ENCODE measurements at places on chromosomes 3 and 15. TPM values are rescaled to one million over a fixed set of nuclear protein-coding genes. Genes with fewer than 3 reads are reported as not detected.

Gene PLA2G4B
- total RNA-seq, result 5.1 TPM

DNA sequence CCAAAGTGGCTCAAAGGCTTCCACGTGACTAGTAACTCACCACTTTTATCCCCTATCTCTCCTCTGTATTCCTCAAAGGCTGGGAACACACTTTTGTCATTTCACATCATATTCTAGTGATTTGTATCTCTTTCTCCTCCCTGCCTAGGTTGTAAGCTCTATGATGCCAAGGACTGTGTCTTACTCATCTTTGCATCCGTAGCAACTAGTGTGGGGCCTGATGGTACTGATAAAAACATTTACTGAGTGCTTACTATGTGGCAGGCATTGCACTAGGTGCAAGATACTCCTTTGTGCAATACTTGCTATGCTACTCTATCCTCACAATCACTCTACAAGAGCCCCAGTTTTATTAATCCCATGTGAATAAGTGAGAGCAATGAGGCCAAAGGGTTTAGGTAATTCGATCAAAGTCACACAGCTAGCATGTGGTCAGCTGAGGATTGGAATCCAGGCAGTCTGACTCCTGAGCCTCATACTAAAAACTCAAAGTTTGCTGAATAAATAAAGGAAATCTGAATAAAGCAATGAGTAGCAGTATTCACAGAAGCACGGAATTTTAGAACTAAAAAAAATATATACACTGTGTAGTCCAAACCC, 342.6 kb upstream of the ICE2 start:
- no peak for DNase-seq
- H3K36me3 ChIP-seq, result no peaks in the 10 kb centered on the region
- no peak overlapping the region for H3K4me3 ChIP-seq
- no peaks in the 10 kb centered on the region for H3K4me1 ChIP-seq

DNA sequence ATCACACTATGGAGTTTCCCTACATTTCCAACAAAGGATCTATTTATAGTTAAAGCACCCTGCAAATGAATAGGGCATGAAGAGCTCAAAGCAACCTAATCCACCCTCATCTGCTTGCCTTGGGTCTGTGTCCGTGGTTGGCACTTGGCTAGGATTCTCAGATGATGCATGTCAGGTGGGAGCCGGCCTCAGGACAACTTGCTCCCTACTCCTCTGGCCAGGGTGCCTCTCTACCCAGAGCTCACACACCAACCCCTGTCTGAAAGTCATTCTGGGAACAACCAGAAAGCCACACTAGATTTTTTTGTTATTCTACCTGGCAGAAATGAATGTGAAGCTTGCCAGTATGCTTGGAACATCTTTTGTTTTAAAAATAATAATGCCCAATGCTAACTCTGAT, 13.2 kb downstream of the ARHGEF3 start:
- DNase-seq, result no peak
- H3K27me3 ChIP-seq, result no peaks in the 10 kb centered on the region
- no peak overlapping the region for H3K27ac ChIP-seq
- no peak overlapping the region for H3K4me3 ChIP-seq
- no peaks in the 10 kb centered on the region for H3K36me3 ChIP-seq
- H3K4me1 ChIP-seq, result peaks cover 78% of the 10 kb centered on the region

DNA sequence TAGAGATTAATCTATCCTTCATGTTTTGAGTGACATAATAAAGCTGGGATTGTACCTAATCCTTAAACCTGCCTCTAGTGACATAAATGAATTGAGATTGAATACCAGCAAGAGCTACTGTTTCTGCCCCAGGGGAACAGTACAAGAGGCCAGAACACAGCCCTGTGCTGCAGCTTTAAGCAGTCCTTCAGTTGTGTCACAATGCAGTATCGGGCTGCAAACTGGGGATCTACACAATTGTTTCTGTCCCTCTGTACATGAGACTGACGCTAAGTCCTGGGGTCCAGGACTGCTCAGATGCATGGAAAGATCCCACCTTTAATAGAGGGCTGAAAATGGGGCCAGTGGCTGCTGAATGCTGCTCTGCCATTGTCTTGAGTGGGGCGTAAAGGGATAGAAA, 87.5 kb downstream of the MINAR1 start:
- no peak for DNase-seq
- H3K27ac ChIP-seq, result no peak overlapping the region
- H3K4me3 ChIP-seq, result no peak overlapping the region
- H3K4me1 ChIP-seq, result peaks cover 12% of the 10 kb centered on the region

Gene RCCD1
- 8.1 TPM for total RNA-seq

DNA sequence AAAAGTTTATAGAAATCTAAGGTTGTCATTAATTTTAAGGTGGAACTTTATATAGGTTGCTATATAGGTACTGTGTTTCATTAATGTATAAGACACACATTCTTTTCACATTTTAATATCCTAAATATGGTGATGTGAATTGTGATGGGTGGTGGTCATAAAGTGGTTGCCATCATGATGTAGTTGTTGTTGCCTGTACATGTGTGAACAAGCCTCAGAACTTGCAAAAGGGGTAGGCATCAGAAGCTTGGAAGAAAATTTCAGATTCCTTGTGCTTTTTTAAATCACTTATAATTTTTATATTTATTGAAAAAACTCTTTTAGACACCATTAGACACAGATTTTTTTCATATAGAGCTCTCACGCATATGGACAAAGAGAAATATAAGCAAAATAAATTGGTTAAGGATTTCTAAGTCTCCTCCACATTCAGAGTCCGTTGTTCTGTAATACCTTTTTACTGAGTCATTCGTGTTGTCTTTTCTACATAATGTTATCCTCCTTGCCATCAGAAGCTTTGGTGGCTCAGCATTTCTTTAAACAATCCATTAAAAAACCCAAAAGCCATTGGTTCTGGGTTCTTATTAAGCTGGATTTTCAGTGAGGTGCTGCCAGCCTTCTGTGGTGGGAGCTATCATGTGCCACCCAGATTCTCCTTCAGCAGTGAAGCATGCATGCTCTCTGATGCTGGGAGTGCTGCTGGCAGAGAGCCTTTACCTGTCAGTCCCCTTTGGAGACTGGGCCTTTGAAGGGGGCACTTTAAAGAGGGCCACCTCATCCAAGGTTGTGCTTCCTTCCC, 140.4 kb upstream of the GALNT15 start:
- H3K4me3 ChIP-seq, result no peak overlapping the region
- DNase-seq, result no peak
- H3K4me1 ChIP-seq, result no peaks in the 10 kb centered on the region
- no peaks in the 10 kb centered on the region for H3K27me3 ChIP-seq
- no peaks in the 10 kb centered on the region for H3K36me3 ChIP-seq

Gene DISP2
- total RNA-seq, result 1.2 TPM

GRCh38 chr15:33370623-33371020, 59.9 kb downstream of the RYR3 start:
- no peak overlapping the region for H3K4me3 ChIP-seq
- H3K27me3 ChIP-seq, result no peaks in the 10 kb centered on the region
- no peak overlapping the region for H3K27ac ChIP-seq
- no peaks in the 10 kb centered on the region for H3K36me3 ChIP-seq
- no peaks in the 10 kb centered on the region for H3K4me1 ChIP-seq

- H3K4me3 ChIP-seq, result no peak overlapping the region
- H3K27ac ChIP-seq, result no peak overlapping the region
- H3K27me3 ChIP-seq, result no peaks in the 10 kb centered on the region
- no peaks in the 10 kb centered on the region for H3K4me1 ChIP-seq
- no peak for DNase-seq
Observed at GRCh38 chr15:58139276-58139988, 1.3 kb downstream of the AQP9 start.

DNA sequence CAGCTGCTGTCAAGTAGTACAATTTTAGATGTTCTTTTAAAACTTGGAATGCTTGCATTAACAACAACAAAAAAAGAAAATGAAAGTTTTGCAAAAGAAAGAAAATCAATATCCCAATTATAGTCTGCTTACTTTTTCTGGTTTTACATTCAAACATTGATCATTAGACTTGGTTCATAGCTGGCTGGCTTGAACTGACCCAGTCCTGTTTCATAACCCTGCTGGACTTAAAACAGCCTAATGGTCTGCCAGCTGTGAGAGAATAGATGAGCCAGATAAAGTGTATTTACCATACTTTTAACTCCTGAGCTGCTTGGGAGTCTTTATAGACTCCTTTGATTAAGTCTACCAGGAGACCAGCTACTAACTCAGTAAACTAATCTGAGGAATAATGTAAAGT, 59.2 kb downstream of the PIAS1 start:
- H3K4me3 ChIP-seq, result no peak overlapping the region
- no peaks in the 10 kb centered on the region for H3K36me3 ChIP-seq
- no peaks in the 10 kb centered on the region for H3K27me3 ChIP-seq
- H3K4me1 ChIP-seq, result peaks cover 11% of the 10 kb centered on the region
- no peak for DNase-seq
- peak overlapping the region; percentile 35 for H3K27ac ChIP-seq

Gene ITPKA
- total RNA-seq, result 10.8 TPM

Gene SLC12A8
- total RNA-seq, result 1.3 TPM

Gene ATP10A
- 17.1 TPM for total RNA-seq

Gene ADGRG7
- total RNA-seq, result not detected

Gene KBTBD13
- not detected for total RNA-seq

DNA sequence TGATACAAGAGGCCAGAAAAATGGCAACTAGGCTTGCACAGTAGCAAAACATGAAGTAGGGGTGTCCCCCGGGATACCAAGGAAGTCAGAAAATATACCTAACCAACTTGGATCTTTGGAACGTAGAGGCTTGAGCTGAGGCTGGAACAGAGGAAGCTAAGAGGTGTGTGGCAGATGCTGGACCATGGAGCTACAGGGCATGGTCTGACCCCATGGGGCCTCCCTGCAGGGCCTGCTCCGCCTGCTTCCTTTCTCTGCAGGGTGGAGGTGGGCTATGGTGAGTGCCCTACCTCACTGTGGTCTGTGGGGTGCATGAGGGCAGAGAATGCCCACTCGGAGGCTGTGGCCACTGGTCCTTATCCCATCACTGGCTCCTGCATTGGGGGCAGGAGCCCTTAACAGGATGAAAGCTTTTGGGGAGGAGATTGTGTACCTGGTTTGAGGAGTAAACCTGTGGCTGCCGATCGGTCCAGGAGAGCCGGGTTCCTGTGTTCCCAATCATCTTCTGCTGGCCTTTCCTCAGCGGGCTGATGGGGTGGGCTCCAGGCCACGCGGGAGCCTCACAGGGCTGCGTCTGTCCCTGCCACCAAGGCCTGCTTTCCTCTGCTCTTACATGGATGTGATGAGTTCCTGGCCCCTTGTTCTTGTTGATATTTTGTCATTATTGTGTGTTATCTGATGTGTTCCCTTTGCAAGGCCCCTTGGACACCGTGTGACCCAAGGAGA, 96.8 kb downstream of the OCA2 start:
- H3K27me3 ChIP-seq, result no peaks in the 10 kb centered on the region
- H3K4me1 ChIP-seq, result no peaks in the 10 kb centered on the region
- H3K27ac ChIP-seq, result no peak overlapping the region
- no peak for DNase-seq
- no peaks in the 10 kb centered on the region for H3K36me3 ChIP-seq
